ENCODE measurements at places on chromosomes 7 and 10.

- DNase-seq = no peak
Measured at GRCh38 chr10:34171957-34172527, 643.1 kb downstream of the PARD3 start.

DNA sequence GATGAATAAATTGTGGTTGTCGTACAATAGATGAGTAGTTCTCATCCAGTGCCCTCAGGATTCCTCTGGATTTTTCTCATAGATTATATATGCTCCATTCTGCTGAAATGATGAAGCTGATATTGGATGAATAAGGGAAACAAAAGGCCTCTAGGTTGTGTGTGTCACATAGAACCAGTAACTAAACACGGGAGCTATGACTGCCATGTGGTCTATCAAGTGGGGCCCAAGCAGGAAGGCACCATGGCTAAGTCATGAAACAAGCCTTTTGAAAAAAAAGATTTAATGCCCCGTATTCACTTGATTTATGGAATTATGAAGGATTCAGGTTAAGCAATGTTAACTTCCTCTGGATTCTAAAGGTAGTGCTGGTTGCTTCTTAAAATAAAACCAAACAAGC, 225.1 kb downstream of the TCF7L2 start:
- no peak for DNase-seq

GRCh38 chr7:86823769-86824168, 180.1 kb downstream of the GRM3 start:
- DNase-seq = no peak

GRCh38 chr7:2670720-2671391, 17.1 kb upstream of the AMZ1 start:
- DNase-seq = peak; percentile 49

GRCh38 chr10:114313866-114314265, 74.8 kb downstream of the VWA2 start:
- no peak for DNase-seq

- no peak for DNase-seq
Measured at GRCh38 chr7:76332078-76332477, 26.7 kb downstream of the YWHAG start.

GRCh38 chr10:19245889-19246752, 197.5 kb downstream of the MALRD1 start:
- no peak for DNase-seq
